H1 (cell line): ENCODE measurements at places on chromosomes 6 and 20. TPM values are rescaled to one million over a fixed set of nuclear protein-coding genes. Genes with fewer than 3 reads are reported as not detected.

The PRDM13 gene
- 0.09 and 0.13 TPM in 2 replicates for total RNA-seq

GRCh38 chr6:52543262-52543661 lies 33.6 kb downstream of the TRAM2 start:
- DNase-seq, result no peak

DNA sequence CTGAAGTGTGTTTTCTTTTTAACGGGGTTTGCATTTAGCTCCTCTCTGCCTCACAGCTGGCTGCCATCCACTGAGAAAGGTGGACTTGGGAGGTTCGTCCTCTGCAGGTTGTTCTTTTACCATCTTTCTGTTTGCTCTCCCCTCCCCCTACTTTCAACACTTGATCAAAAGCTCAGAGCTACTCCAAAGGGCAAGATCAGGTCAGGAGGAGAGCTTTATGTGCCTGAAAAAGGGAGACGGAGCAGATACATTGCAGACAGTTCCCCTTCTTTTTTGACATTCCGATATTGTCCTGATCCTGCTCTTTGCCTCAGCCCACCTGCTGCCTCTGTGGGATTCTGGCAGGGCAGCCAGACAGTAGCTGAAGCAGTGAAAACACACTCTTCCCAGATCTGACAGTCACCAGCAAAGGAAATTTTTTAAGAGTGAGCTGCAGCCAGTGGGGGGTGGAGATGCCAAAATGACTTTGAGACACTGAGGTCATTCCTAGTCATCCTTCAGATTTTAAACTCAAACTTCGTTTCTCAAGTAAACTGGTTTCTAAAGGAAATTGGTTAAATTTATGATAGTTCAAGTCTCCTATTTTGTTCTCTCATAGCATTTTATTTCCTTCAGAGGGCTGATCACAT lies 26.5 kb downstream of the SMLR1 start:
- no peak for DNase-seq

DNA sequence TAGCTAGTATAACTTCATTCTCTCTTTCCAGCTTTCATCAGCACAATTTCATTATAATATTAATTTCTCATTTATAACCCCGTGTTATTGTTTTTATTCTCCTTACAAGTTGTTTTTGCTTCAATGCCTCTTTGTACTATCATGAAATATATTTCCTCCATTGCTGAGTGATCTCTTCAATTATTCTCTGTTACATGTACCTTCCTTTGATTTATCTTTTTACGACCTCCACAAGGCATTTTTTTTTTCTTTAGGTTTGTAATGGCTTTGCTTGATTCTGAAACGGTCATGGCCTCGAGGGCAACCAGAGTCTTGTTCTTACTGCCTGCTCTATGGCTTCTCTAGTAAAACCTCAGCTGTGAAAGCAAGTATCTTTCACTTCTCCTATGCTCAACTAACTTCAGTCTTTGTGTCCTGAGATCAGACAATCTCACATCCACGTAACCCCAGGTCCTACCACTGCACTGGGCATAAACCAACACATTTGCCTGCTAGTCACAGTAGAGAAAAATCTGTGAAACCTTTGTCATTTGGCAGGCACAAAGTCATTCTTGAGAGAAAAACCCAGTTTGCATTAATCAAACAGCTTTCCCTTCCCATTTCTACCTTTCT lies 119.9 kb downstream of the UST start:
- DNase-seq, result no peak

The SAMD5 gene
- total RNA-seq, result 0.04 and 0.08 TPM in 2 replicates
